ENCODE measurements at places on chromosomes 5 and 9.
A peak's percentile ranks its signal among the peaks of the same experiment; 100 is the strongest.

GRCh38 chr5:148482196-148482595, 98.4 kb downstream of the FBXO38 start:
- DNase-seq, result no peak

GRCh38 chr9:37146410-37146809, 26.0 kb downstream of the ZCCHC7 start:
- DNase-seq, result no peak

DNA sequence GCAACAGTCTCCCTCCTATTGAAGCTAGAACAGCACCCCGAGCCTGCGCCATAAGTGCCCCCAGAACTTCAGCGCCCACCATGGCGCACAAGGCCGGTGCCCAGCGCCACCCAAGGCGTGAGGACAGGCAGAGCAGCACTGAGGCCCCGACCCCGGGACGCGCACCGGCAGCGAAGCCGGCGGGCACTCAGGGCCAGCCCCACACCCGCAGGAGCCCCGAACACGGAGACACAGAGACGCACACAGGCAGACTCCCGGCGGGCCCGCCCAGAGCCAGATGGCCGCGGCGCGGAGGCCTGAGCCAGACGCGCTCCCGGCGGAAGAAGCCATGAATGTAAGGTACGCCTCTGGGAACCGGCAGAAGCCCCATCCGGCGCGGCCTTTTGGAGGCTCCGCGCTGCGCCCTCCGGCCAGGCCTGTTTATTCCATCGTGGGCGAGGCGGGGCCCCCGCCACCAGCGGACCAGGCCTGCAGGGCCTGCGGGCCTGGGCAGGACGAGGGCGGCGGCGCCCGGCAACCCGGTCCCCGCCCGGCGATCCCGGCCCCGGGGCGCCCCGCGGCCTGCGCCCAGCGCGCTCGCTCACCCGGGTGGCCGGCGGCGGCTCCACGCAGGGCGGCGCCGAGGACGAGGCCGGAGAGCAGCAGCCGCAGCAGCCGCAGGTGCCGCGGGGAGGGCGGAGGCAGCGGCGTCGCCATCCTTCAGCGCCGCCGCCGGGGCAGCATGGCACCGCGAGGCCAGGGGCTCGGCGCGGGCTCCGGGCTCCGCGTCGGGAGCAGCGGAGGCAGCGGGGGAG, 486 bp downstream of the NPDC1 start:
- no peak for DNase-seq

DNA sequence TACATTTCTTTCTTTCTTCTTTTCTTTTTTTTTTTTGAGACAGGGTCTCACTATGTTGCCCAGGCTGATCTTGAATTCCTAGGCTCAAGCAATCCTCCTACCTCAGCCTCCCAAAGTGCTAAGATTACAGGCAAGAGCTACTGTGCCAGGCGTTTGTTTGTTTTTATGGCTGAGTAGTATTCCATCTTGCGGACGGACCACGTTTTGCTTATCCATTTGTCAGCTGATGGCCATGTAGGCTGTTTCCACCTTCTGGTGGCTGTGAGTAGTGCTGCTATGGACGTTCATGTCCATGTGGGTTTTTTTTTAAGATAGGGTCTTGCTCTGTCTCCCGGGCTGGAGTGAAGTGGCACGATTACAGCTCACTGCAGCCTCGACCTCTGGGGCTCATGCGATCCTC, 2.5 kb downstream of the DOK3 start:
- DNase-seq, result no peak

DNA sequence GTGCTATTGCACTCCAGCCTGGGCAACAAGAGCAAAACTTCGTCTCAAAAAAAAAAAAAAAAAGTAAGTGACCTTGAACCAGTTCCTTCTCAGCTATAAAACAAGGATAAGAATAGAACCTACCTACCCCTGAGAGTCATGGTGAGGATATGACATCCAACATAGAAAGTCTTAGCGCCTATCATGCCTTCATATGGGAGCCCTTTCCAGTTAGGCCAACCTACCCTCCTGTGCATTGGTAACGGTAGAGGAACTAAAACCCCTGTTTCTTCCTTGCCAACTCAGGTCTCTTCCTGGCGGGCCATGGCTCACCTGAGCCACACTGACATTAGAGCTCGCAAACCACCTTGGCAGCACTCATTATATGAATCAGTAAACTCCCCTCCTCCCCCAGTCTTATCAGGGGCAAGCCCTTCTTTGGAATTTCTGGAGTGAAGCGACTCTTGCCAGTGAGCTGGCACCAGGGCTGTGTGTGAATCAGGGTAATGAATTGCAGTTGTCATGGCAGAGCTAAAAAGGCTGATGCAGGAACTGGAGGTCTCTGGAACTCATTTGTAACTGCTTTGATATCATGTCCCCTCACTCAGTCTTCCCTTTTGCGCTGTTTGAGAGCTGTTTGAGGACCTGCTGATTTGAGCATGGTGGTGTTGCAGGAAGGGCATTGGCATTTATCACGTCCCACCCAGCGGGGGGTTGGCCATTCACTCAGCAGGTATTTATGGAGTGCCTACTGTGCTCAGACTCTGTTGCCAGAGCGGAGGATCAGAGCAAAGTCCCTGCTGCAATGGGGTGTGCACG, 10.3 kb downstream of the WWC1 start:
- no peak for DNase-seq

GRCh38 chr9:106675780-106676179, 187.2 kb upstream of the ZNF462 start:
- DNase-seq, result no peak

GRCh38 chr9:100455470-100455869, 17.5 kb upstream of the TMEFF1 start:
- DNase-seq, result no peak

DNA sequence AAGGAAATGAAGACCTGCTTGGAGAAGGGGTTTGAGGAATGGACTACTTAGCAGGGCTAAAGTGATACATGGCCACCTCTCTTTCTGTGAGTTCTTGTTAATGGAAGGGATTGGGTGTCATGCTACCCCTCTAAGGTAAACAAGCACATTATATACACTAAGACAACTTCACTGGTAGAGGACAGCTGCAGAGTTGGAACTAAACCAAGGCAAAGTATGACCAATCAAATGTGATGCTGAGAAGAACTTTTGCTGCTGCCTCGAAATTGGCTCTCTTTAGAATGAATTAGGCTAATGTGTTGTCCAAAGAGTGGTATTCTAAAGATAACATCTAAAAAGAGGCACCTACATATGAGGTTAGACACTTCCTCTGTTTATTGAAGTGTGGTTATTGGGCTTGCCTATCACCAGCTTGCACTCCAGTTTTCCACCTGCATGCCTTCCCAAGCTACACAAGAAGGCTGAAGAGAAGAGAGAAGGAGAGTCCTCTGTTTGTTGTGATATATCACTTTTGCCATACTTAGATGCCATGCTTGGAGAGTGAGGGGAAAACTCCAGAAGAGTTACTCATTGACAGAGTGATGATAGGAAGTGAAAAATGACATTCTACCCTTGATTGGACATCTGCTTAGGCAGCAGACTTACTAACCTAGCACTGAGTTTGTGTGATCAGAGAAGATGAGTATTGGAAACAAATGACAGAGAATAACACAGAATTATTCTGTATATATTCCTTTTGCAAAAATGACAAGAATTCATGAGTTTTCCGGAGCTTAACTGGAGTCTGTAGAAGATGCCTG, 536.1 kb downstream of the ZNF608 start:
- DNase-seq, result no peak

DNA sequence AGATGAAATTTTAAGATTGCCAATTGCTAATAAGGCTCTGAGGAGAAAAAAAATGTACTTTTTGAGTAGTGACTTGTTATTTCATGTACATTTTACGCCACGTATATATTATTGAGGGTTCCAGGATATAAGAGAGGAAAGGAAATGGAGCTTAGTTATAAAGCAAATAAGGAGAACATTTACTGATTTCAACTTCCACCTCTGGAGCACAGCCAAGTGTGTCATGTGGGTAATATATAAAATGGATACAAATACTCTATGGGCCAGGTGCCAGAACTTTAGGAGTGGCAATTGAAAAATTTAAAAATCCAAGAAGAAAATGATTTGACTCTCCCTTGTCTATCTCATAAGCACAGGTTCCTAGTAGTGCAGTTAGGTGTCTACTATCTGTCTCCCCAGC, 45.0 kb upstream of the VLDLR start:
- no peak for DNase-seq

- DNase-seq, result no peak
These were observed 56.4 kb upstream of the RPL26L1 start for GRCh38 chr5:172902497-172903472.

GRCh38 chr9:127201071-127201541, 63.5 kb upstream of the GARNL3 start:
- DNase-seq, result no peak

DNA sequence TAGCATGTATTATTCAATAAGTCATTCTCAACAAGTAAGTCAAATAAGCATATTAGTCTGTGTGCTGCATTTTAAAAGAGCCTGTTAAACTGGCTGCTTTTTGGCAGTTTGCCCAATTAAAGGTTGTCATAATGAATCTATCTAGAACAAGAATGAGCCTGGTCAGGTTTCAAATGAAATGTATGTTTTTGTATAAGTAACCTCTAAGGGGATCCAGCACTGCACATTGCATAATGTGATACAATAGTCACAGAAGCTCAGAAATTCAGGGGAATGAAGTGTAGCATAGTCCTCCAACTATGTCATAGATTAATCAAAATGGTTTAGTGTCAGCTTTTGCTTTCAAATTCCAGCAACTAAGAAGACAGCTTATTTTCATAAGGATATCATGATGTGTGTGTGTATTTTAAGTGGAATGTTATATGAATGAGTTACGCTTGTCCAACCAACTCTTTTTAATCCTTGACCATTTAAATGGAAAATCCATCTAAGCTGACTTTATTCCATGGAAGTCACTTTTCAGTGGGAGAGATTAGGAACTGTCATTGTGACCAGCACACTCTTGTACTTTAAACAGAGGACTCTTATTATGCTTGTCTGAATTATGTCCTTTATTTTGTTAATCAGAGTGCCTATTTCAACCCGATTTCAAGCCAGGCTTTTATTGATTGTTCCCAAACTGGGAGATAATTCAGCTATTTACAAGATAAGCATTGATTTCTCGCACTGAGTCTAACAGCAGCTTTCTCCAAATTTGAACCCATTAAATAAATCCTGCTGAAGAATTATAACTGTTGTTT, 283.9 kb upstream of the ADAMTSL1 start:
- no peak for DNase-seq

DNA sequence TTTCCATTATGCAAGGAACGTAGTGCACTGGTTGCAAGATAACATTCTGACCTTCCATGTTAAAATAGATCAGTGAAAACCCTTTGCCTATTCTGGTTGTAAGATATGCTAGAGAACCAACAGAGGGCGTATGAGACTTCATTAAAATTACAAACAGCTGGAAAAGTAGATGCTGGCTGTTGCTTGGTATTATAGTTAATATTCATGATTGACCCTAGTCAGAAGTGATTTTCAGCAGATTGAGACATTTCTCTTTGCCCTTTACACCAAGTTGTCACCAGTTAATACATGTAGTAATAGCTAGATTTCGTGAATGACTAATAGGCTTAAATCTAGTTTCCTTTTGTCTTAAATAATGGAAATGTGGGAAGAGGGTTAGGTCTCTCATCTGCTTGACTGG, 13.8 kb upstream of the FGF18 start:
- DNase-seq, result no peak

GRCh38 chr5:126044111-126044668, 379.0 kb upstream of the GRAMD2B start:
- no peak for DNase-seq

DNA sequence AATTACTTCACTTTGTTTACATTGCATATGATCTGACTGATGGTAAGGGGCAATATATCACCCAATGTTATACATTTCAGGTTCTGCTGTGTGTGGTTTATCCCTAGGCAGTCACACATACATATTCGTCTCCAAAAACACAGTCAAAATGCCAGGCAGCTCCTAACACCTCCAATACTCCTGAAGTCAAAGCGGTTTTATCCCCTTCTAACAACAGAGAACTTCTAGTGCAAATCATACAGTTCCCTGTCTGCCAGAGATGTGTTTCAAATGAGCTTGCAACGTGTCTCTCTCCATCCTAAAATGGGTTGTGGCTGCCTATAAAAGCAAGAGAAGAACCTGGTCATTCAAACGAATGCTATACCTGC, 328.9 kb downstream of the ELAVL2 start:
- no peak for DNase-seq

- DNase-seq, result peak; percentile 44
These were observed 2.4 kb downstream of the SMARCA2 start for GRCh38 chr9:2017331-2018161.

GRCh38 chr9:93223260-93224180, 39.6 kb downstream of the WNK2 start:
- no peak for DNase-seq

- DNase-seq, result no peak
These were observed 64.5 kb downstream of the COL15A1 start for GRCh38 chr9:99008203-99008602.

- DNase-seq, result no peak
These were observed 20.3 kb downstream of the GLT6D1 start for GRCh38 chr9:135618866-135619598.

GRCh38 chr9:26169708-26170107, 491.5 kb upstream of the TUSC1 start:
- no peak for DNase-seq

- no peak for DNase-seq
These were observed 1.7 kb downstream of the AGGF1 start for GRCh38 chr5:77031891-77032290.

GRCh38 chr5:102666164-102666946, 88.8 kb upstream of the PAM start:
- DNase-seq, result no peak

DNA sequence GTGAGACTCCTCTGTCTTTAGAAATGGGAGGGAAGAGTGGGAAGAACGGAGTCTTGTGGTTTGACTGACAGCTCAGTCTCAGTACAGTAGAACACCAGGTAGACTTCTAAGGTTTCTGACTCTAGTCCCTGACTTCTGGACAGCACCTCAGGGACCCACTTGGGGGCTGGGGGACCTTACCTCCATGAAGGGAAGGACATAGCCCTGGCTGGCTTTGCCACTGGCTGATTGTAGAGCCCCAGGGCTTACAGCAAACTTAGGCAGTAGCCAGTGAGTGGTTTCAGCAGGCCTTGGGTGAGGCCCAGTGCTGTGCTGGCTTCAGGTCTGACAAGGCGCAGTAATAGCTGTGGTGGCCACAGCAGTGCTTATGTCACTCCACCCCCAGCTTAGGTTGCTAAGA, 290.0 kb upstream of the PRR16 start:
- DNase-seq, result no peak

- no peak for DNase-seq
These were observed 30.7 kb downstream of the SEMA4D start for GRCh38 chr9:89467278-89467625.

GRCh38 chr5:138757061-138757776, 4.0 kb downstream of the CTNNA1 start:
- DNase-seq, result no peak

GRCh38 chr5:8561224-8561840, 692.4 kb downstream of the MTRR start:
- no peak for DNase-seq

GRCh38 chr5:148457183-148457620, 73.4 kb downstream of the FBXO38 start:
- no peak for DNase-seq

- no peak for DNase-seq
These were observed 12.0 kb downstream of the UIMC1 start for GRCh38 chr5:176994460-176995121.
